ENCODE measurements at places on chromosomes 6 and 20.

GRCh38 chr6:43803055-43803782 is 33.2 kb downstream of the VEGFA start:
- DNase-seq: no peak

DNA sequence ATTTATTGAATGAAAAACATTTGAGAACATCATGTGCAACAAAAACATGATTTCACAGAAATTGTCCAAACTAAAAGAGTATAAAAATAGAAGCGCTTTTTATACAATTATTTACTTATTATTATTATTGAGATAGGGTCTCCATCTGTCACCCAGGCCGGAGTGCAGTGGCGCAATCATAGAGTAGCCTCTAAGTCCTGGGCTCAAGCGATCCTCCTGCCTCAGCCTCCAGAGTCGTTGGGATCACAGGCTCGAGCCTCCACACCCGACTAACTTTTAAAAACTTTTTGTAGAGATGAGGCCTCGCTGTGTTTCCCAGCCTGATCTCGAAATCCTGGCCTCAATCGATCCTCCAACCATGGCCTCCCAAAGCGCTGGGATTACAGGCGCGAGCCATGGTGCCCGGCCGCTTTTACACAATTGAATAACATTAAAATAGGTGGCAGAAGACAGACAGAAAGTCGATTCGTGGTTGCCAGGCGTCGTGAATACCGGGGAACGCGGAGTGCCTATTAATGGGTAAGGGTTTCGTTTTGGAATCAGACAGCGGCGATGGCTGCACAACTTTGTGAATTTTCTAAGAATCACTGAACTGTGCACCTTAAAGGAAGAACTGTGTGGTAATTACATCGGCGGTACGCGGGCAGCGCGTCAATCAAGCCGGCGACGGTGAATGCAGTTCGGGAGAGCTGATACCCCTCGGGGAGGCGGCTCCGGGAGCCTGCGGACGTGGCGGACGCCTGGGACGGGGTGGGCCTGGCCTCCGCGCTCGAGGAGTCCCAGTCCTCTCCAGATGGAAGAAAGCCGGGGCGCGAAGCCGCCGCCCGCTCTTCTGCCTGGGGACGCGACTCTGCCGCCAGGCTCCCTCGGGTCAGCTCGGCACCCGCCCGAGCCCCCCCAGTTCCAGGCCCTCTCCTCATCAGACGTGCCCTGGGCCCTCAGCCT is 807 bp downstream of the TBC1D20 start:
- peak; percentile 65 for DNase-seq

DNA sequence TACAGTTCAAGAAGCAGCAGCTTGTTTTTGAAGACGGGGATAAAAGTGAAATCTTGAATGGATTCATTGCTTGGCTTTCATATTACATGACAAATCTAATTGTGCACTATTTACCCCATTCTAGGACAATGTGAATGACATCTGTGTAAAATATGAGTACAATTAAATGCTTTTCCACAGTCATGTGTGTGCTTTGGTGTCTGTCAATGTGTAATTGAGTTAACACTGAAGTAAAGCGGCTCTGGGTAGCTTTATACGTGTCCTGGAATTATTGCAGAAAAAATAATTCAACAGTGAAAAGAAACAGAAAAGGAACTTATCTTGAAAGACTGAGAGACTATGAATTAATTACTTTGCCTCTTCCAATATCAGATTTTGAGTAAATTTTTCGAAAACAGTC is 233.5 kb upstream of the HS3ST5 start:
- no peak for DNase-seq

DNA sequence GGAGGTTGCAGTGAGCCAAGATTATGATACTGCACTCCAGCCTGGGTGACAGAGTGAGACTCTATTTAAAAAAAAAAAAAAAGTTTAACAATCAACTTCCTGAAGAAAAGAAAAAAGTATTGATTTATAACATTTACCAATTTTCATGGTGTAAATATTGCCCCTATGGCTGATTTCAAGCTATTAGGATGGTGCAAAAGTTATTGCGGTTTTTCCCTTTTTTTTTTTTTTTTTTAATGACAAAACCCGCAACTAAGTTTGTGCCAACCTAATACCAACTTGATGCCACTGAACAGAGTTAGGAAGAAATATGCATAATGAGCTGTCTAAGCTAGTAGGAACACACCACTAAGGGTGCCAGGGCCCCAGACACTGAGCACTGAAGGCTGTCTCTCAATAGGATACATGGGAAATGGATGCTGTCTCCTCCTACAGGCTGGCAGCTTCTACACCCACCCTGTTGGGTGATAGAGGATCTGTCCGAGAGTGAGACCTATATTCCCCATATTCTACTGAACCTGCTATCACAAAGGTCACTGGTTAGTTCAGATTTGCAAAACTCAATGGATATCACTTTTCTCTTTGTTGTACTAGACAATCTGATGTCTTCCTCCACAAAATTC is 6.5 kb upstream of the PERP start:
- DNase-seq: no peak

Data from umbilical cord (tissue), 2 donors.